ENCODE measurements at places on chromosomes 16 and 17. TPM values are rescaled to one million over a fixed set of nuclear protein-coding genes. Genes with fewer than 3 reads are reported as not detected.
A peak's percentile ranks its signal among the peaks of the same experiment; 100 is the strongest.

DNA sequence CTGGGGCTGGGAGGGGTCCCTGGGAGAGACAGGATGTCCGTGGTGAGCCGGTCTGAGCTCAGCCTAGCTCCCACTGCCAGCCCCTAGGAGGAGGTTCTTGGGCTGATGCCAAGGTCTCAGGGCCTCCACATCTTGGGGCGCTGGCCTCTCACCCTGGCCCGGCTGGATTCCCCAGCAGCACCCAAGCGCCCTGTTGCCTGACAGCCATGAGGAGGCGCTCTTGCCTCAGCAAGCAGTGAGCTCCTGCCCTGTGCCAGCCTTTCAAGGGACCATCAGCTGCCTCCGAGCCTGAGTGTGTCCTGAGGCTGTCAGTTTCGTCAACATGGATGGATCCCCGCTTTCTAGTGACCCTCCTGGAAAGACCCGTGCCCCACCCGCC, 234.9 kb upstream of the CIBAR2 start:
- no peaks in the 10 kb centered on the region for H3K36me3 ChIP-seq
- no peak overlapping the region for H3K27ac ChIP-seq

DNA sequence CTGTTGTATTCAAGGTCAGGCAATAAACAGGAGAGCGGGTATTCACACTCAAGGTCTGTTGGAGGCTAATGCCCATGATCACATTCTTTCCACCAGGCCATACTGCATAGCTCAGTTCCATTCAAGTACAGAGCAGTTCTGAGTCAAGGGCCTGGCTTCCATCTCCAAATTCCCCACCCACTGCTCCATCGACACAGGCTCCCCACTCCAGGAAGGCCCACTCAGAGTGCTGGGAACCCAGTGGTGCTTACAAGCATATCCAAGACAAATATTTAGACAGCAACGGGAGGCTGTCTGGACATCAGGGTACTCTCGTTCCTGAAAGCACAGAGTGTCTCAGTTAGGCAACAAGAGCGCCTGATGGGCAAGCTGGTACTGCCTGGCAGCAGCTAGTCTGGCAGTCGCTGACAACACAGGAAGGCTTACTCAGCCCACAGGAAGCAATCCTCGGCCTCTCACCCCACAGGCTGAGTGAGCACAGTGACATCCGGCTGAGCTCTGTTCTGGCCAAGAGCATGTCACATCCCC, 40.9 kb downstream of the RFFL start:
- peak; percentile 62 for DNase-seq
- peak overlapping the region; percentile 66 for H3K27ac ChIP-seq
- H3K4me3 ChIP-seq = no peak overlapping the region
- H3K4me1 ChIP-seq = peaks cover 42% of the 10 kb centered on the region
- H3K27me3 ChIP-seq = no peaks in the 10 kb centered on the region
- peaks cover 19% of the 10 kb centered on the region for H3K36me3 ChIP-seq

DNA sequence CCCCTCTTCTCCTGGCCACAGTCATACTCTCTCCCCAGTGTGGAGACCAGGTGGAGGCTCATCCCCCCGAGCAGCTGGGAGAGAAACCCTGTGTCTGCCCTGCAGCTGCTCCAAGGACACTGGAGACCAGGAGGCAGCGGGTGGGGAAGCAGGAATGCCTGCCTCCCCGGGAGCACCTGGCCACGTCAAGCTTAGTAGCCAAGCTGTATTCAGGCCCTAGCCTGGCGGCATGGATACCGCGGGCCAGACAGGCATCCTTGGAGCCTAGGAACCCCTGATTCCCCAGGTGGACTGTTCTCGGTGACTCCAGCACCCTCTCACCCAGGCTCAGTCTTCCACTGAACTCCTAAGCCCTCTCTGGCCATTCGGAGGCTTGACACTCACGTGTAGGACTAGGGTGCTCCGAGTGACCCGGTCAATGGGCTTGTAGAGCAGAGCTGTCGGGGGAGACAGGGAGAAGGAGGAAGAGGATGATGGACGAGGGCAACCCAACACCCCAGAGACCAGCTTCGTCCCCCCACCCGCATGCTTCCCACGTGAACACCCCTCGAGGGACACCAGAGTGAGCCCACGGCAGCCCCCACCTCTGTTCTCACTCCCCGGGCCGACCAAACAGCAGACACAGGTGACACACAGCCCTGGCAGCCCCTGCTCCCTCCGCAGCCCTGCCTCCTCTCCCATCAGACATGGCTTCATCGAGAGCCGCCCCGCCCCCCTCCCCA, 76.5 kb downstream of the TIMM22 start:
- DNase-seq = no peak
- no peaks in the 10 kb centered on the region for H3K27me3 ChIP-seq
- H3K36me3 ChIP-seq = peaks cover 6% of the 10 kb centered on the region
- no peak overlapping the region for H3K4me3 ChIP-seq
- no peak overlapping the region for H3K27ac ChIP-seq
- no peaks in the 10 kb centered on the region for H3K4me1 ChIP-seq

DNA sequence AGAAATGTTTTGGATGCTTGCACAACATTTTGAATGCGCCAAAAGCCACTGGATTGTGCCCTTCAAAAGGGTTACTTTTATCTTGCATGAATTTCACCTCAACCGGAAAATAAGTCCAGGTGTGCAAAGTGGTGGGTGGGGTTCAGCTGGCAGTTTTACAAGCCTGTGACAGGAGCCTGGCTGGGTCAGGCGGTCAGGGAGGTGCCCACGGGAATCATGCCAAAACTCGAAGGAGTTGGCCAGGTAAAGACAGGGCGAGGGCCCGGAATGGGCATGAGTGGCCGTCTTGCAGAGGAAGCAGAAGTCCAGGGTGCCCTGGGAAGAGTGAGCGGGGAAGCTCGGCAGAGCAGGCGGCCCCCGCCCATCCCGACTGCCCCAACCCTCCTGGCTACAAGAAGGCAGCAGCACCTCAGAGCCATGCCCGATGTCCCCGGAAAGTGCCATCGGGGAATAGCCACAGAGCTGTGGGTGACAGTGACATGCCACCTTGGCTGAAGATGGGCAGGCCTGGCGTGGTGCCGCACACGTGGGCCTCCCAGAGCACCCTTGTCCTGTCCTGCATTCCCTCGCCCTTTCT, 19.1 kb upstream of the CACNG1 start:
- no peaks in the 10 kb centered on the region for H3K27me3 ChIP-seq
- H3K27ac ChIP-seq = no peak overlapping the region
- DNase-seq = no peak
- H3K4me1 ChIP-seq = no peaks in the 10 kb centered on the region
- no peak overlapping the region for H3K4me3 ChIP-seq

DNA sequence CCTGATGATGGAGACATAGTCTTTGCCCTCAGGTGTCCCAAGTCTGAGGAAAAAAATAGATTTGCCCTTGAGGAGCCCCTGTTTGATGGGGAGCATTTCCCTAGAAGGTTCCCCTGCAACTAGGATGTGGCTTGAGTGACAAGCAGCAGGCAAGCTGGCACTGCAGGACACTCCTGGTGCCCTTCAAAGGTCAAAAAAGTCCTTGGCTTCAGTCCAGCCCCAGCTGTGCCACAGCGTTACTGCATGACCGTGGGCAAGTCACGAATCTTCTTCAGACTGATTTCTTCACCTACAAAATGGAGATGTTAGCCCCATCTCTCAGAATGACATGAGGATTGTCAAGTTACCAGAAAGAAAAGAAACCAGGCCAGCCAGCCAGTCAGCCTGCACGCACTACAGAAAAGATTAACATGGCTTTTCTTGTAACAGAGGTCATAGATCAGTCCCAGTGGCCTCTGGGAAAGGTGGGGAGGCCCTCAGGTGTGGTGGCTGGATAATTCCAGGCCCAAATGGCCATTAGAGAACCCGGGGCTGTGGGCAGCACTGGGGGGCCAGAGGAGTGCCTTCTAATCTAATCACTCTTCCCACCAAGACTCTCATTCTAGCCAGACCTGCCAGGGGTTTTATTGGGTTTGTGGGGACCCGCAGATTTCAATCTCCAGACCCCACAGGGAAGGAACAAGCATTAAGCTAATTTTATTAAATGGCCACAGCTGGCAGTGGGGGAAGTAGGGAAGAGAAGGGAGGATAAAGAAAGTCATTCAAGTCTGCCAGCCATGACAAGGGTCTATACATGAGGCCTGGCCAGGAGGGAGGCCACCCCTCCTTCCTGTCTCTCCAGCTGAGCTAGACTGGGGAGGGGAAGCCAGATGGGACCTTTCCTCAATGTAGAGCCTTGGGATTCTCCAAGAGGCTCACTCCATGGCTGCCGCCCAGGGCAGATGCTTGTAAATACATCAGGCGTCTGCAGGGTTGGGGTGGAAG, 9.7 kb upstream of the KIF18B start:
- H3K36me3 ChIP-seq = no peaks in the 10 kb centered on the region
- H3K27me3 ChIP-seq = peaks cover 5% of the 10 kb centered on the region
- no peak overlapping the region for H3K4me3 ChIP-seq

GRCh38 chr16:1741553-1742165, 29.7 kb downstream of the NME3 start:
- no peaks in the 10 kb centered on the region for H3K27me3 ChIP-seq
- DNase-seq = no peak
- no peak overlapping the region for H3K4me3 ChIP-seq

- H3K27me3 ChIP-seq = no peaks in the 10 kb centered on the region
- peak overlapping the region; percentile 79 for H3K27ac ChIP-seq
- H3K36me3 ChIP-seq = no peaks in the 10 kb centered on the region
- peak overlapping the region; percentile 61 for H3K4me3 ChIP-seq
Measured at GRCh38 chr17:63621229-63621683, 961 bp upstream of the MAP3K3 start.

KRTAP4-9 gene
- total RNA-seq = not detected

ELMO3 gene
- total RNA-seq = 10.1 TPM

PRSS33 gene
- not detected for total RNA-seq

ACSM2B gene
- total RNA-seq = not detected

ABCA3 gene
- 12.7 TPM for total RNA-seq

FGF11 gene
- 2.7 TPM for total RNA-seq

HS3ST3A1 gene
- 4.4 TPM for total RNA-seq

TPSD1 gene
- not detected for total RNA-seq
